ENCODE measurements at places on chromosomes 13 and 19.

GRCh38 chr19:23993440-23993839 is 78.8 kb downstream of the ZNF726 start:
- no peak for DNase-seq

DNA sequence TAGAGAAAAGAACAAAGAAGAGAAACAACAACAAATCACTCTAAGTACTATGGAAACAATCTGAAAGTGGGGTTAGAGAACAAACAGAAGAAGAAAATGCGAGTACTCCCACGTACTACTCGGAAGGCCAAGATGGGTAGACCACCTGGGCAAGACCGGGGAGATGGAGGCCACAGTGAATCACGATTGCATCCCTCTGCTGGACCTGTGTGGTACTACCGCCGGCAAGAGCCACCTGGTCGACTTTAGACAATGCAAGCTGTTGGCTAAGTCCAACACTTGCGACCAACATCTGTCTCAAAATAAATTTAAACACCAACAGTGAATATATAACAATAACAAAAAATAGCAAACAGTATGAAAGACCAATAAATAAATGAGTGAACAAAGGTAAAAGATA is 45.5 kb upstream of the ZNF91 start:
- no peak for DNase-seq

GRCh38 chr13:103315711-103316110 is 249.5 kb upstream of the SLC10A2 start:
- no peak for DNase-seq

DNA sequence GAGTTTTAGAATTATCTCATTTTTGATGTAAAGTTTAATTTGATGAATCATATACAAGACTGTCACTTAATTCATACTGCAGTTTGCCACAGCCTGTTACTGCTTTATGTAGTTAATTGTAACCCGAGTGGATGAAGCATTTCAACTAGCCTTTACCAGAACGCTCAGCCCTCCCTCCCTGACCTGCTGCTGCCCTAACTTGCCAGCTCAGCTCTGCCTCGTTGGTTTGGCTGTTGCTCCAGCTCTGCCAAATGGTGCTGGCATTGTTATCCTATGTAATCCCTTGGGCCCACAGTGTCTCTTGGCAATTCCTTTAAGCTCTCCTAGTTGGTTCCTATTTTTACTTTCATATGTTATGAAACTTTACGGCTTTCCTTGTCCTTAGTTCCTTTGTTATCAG is 113.3 kb downstream of the LMO7 start:
- DNase-seq = no peak

GRCh38 chr19:41364524-41365391 is 809 bp upstream of the B9D2 start:
- DNase-seq = no peak

All from LNCaP clone FGC (cell line).